ENCODE measurements at places on chromosomes 16 and 17. TPM values are rescaled to one million over a fixed set of nuclear protein-coding genes. Genes with fewer than 3 reads are reported as not detected.

LITAFD gene
- not detected for total RNA-seq

ABR gene
- total RNA-seq, result 147 TPM

MED9 gene
- total RNA-seq, result 15.4 TPM

CFAP97D1 gene
- not detected for total RNA-seq

TLCD1 gene
- 2.2 TPM for total RNA-seq

ALOX15B gene
- not detected for total RNA-seq

PERCC1 gene
- total RNA-seq, result not detected

COPZ2 gene
- 5.9 TPM for total RNA-seq

SOX8 gene
- 0.08 TPM for total RNA-seq

HYDIN gene
- not detected for total RNA-seq

SULT1A2 gene
- 0.36 TPM for total RNA-seq

FBXL19 gene
- total RNA-seq, result 24.6 TPM

LHX1 gene
- total RNA-seq, result not detected

BPTF gene
- total RNA-seq, result 106 TPM

RNF135 gene
- total RNA-seq, result 6.9 TPM

MMP2 gene
- total RNA-seq, result not detected

ZNF423 gene
- total RNA-seq, result not detected

IRX5 gene
- 0.25 TPM for total RNA-seq

ZSCAN10 gene
- 0.24 TPM for total RNA-seq

OTOA gene
- total RNA-seq, result 0.07 TPM

PSMC3IP gene
- 14.1 TPM for total RNA-seq
